ENCODE measurements at places on chromosomes 1 and 21. TPM values are rescaled to one million over a fixed set of nuclear protein-coding genes. Genes with fewer than 3 reads are reported as not detected.

DNA sequence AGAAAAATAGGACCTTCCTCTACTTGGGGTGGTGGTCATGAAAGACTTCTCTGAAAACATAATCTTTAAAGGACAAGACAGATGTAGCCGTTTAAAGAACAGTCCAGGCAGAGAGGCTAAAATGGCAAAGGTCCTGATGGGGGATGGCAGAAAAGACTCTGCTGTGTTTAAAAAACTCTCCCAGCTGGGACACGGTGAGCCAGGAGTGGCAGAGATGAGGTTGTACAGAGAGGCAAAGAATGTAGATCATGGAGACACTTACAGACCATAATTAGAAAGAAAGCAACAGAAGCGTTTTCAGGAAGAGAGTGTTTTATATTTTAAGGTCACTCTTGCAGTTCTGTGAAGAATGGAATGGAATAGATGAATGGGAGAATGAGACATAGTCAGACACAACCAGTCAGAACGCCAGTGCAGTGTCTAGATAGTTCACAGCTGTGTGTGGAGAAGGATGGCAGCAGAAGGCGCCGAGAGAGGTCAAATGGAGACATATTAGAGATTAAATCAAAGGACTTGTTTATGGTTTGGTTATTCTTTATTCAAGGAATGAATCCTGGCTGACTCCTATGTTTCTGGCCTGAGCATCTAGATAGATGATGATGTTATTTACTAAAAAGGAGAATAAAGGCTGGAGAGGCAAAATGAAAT, 47.8 kb downstream of the USP24 start:
- no peak overlapping the region for H3K4me3 ChIP-seq
- DNase-seq = no peak
- no peaks in the 10 kb centered on the region for H3K27me3 ChIP-seq

DNA sequence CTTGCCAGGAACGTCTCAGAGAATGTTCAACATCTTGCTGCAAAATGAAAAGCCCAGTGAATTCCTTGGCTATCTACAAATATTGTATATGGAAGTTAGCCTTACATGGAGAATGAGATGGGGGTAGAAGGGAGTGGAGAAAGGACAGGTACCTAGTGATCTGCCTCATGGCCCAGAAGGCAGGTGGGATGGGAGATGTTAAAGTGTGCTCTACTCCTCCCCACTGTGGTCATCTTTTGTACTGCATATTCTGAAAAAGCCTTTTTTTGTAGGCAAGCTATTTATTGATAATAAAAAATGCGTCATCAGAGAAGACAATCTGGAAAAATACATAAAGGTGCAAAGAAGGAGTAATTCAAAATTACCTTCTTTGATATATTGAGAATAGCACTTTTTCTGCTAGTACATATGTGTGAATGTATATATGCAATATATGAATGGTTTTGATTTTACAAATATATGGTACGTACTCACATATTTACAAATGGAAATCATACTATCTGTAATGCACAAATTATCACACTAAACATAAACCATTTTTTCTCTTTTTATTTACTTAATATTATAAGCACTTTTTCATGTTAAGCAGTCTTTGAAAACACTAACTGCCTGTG, 19.1 kb upstream of the SLC5A9 start:
- H3K27ac ChIP-seq = no peak overlapping the region
- DNase-seq = no peak
- no peak overlapping the region for H3K4me3 ChIP-seq
- H3K36me3 ChIP-seq = no peaks in the 10 kb centered on the region
- peaks cover 4% of the 10 kb centered on the region for H3K27me3 ChIP-seq
- no peaks in the 10 kb centered on the region for H3K4me1 ChIP-seq

C4BPA gene
- total RNA-seq = 4.4 TPM

FYB2 gene
- 2.4 TPM for total RNA-seq

DNA sequence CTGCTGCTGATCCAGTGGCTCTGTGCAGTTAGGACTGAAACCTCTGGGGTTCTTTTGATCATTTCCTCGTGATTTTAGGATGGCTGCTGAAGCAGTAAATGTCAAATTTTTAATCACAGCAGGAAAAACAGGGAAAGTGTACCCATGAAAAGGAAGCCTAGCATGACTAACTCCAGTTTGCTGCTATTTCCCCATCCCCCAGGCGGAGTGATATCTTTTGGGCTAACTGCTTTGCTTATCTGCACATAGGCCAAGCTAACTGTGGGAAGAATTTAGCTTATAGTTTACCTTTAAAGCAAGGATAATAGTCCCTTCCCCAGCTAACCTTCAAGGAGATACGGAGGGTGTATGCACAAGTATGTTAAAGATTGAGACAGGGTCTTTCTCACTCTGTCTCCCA, 149.8 kb upstream of the TNR start:
- no peak for DNase-seq
- H3K36me3 ChIP-seq = no peaks in the 10 kb centered on the region

SLC35F3 gene
- total RNA-seq = not detected

ROR1 gene
- total RNA-seq = 3.0 TPM

DNA sequence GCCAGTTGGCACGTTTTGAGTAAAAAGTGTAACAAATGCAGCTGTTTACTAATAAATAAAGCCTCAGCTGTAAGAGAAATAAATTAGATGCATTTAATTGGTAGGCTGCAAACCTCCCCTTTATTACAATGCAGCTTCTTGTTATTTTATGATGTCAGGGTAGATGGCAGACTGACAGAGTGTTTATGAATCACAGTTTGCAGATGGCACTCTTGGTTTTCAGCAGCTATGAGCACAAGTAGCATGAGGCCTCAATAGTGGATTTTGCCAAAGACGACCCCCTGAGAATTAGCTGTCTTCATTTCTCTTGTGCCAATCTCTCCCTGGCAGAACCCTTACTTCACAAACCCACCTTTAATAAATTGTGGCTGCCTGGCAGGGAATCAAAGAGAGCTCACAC, 161.2 kb upstream of the C1orf87 start:
- H3K4me1 ChIP-seq = no peaks in the 10 kb centered on the region
- no peak overlapping the region for H3K27ac ChIP-seq
- no peak overlapping the region for H3K4me3 ChIP-seq
- no peaks in the 10 kb centered on the region for H3K27me3 ChIP-seq
- H3K36me3 ChIP-seq = no peaks in the 10 kb centered on the region

FMO5 gene
- 62.7 TPM for total RNA-seq

TMEM69 gene
- total RNA-seq = 27.0 TPM

THEM5 gene
- not detected for total RNA-seq

RTCA gene
- 6.0 TPM for total RNA-seq

- no peaks in the 10 kb centered on the region for H3K36me3 ChIP-seq
- no peak for DNase-seq
- H3K27me3 ChIP-seq = peaks cover 10% of the 10 kb centered on the region
- no peak overlapping the region for H3K4me3 ChIP-seq
Observed at GRCh38 chr21:35427320-35428000, 378.4 kb upstream of the RUNX1 start.

DNA sequence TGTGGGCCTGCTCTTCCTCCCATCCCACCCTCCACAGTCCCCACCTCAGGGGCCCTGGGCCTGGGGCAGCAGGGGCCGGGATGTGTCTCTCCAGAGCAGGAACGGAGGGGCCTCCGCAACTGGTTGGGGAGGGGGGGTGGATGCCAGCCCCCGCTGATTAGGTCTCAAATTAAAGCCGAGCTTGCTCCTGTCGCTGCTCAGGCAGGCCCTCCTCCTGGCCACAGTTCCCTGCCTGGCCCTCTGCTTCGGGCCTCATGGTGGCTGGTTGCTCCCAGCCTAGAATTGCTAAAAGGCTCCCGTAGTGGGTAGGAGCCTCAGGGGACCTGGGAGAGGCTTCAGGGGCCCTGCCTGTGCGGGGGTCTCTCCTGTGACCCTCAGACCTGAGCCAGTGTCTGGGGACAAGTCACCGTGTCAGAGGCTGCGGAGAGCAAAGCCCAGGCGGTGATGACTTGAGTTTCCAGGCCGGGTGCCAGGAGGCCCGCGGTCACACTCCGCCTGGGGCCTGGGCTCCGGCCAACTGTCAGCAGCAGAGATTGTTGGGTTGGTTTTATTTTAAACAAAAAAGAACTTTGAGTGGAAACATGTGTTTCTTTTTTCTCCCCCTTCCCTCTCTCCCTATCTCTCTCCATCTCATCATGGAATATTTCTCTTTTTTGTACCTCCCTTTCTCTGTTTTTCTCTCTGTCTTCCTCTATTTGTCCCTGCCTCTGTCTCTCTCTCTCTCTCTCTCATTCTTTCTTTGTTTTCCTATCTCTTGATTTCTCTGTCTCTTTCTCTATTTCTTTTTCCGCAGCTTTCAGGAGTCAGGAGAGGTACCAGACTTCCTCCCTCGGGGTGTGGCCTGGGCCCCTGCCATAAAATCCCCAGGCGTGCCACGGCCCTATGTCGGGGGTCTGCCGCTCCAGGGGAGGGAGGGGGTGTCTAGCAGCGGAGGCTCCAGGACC, 20.0 kb upstream of the EPHA2 start:
- peaks cover 64% of the 10 kb centered on the region for H3K4me1 ChIP-seq
- no peaks in the 10 kb centered on the region for H3K36me3 ChIP-seq
- H3K4me3 ChIP-seq = no peak overlapping the region
- H3K27me3 ChIP-seq = no peaks in the 10 kb centered on the region

- peaks cover 15% of the 10 kb centered on the region for H3K4me1 ChIP-seq
- peak overlapping the region; percentile 27 for H3K4me3 ChIP-seq
- no peak overlapping the region for H3K27ac ChIP-seq
- no peak for DNase-seq
Observed at GRCh38 chr1:228213917-228214808, 6.3 kb downstream of the OBSCN start.

Data from transverse colon (tissue), 4 donors.